ENCODE measurements at places on chromosomes 3 and 15.

GRCh38 chr15:27482287-27482686 lies 511.3 kb downstream of the GABRG3 start:
- DNase-seq, result no peak

DNA sequence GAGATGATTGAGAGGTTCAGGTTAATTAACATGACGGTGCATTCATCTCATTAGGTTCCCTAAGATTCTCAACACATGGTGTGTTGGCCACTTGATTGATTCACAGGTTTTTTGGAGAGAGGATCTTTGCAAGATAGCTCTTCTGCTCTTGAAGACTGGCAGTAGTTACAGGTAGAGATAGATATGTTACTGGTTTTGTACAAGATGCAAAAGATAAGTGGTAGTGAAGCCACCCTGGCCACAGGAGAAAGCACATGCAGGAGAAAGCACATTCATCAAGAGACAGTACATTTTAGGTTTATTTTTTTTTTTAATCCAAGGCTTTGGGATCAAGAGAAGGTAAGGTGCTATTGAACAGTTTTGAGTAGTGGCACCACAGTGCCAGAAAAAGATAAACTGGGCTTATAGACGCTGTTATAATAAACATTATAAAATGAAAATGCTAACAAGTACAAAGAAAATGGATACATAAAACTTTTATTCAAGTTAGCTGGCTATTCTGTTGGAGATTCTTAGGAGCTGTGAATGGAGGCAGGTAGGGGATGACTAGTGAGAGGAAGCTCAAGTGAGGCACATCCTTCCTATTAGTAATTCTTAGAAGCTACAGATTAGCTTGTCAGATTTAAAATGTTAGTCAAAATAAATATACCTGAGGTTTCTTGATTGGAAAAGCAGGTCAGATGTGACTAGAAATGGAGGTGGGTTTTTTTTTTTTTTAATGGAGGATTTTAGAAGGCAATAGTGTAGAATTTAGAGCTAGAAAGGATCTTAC lies 10.8 kb downstream of the SELENOT start:
- DNase-seq, result no peak

GRCh38 chr15:22979238-22980188 lies 655 bp downstream of the CYFIP1 start:
- DNase-seq, result peak; percentile 73

- no peak for DNase-seq
Measured at GRCh38 chr3:89698208-89698830, 590.9 kb downstream of the EPHA3 start.

DNA sequence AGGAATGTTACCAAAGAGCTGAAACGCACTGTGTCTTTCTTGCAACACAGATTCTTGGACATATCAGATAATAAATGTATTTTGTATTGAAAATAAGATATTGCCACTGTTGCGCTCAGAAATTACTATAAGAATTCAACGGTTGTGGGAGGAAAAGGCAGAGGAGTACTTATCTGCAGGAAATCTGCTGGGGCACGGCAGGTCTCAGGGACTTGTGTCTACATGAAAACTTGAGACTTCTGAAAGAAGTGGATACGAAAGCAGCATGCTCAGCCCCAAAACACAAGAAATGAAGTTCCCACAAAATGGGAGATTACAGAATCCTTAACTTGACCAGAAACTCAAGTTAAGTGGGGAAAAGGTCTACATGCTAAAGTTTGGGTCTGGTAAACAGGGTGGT lies 86.5 kb downstream of the IGSF11 start:
- no peak for DNase-seq

DNA sequence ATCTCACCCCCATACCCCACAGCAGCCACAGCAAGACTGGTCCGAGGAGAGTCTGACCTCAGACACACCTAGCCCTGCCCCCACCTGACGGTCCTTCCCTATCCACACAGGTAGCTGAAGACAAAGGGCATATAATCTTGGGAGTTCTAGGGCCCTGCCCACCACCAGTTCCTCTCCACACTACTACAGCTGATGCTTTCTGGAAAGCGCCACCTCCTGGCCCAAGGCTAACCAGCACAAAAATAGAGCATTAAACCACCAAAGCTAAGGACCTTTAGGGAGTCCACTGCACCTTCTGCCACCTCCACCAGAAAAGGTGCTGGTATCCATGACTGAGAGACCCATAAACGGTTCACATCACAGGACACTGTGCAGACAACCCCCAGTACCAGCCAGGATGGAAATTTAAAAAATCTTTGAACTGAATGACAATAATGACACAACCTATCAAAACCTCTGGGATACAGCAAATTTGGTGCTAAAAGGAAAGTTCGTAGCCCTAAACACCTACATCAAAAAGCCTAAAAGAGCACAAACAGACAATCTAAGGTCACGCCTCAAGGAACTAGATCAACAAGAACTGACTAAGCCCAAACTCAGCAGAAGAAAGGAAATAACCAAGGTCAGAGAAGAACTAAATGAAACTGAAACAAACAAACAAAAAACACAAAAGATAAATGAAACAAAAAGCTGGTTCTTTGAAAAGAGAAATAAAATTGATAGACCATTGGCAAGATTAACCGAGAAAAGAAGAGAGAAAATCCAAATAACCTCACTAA lies 122.1 kb upstream of the TPRG1 start:
- DNase-seq, result no peak

DNA sequence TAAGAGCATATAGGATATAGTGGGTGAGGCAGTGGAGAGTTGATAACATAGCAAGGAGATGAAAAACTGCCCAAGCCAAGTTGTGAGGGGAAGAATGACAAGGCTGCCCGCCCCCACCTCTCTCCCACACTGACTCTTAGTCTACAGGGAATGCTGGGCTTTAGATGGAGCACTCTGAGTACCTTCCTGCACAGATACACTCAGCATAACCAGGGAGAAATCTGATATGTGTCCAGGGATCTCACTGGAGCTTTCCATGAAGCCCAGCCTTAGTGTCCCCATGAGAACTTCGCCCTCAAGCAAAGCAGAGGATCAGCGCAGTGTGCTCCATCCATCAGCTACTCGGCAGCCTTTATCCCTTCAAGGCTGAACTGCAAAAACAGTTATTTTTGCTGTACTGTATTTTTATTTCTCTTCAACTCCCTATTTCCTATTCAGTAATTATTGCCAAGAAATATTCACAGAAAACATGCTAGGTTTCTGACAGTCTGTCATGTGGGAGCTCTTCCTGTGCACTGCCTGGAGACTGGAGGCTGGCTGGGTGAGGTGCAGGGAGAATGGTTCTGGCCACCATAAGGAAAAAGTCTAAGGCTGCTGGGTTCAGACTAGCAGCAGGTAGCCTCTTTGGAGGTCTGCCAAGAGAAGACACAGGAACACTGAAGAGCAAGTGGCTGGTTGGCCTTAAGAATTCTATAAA lies 475.2 kb upstream of the PPP2R3A start:
- no peak for DNase-seq

GRCh38 chr15:22895465-22896190 lies 57.2 kb downstream of the NIPA2 start:
- peak; percentile 91 for DNase-seq

DNA sequence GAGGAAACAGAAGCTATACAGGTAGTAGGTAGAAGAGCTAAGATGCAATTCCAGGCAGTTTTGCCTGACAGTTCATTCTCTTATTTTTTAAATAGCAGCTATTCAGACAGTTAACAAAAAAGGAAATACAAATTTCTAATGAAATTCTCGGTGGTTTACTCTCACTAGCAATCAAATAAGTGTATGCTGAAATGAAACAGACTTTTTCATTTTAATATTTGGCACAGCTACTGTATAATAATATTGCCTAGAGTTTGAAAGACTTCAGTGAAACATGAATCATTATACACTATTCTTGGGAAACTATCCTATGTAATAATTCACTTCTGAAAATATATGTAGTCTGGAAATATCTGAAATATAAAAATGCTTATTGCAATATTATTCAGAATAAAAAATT lies 463.2 kb upstream of the AGTR1 start:
- no peak for DNase-seq

DNA sequence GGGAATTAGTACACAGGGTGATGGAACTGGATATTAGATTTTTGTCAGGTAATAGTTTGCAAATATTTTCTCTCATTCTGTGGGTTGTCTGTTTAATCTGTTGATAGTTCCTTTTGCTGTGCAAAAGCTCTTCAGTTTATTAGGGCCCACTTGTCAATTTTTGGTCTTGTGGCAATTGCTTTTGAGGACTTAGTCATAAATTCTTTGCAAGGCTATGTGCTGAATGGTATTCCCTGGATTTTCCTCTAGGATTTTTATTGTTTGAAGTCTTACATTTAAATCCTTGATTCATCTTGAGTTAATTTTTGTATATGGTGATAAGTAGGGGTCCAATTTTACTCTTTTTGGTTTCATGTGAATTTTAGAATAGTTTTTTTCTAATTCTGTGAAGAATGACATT lies 111.3 kb downstream of the ARRDC4 start:
- DNase-seq, result no peak

GRCh38 chr15:66713843-66714508 lies 11.9 kb downstream of the SMAD6 start:
- no peak for DNase-seq

DNA sequence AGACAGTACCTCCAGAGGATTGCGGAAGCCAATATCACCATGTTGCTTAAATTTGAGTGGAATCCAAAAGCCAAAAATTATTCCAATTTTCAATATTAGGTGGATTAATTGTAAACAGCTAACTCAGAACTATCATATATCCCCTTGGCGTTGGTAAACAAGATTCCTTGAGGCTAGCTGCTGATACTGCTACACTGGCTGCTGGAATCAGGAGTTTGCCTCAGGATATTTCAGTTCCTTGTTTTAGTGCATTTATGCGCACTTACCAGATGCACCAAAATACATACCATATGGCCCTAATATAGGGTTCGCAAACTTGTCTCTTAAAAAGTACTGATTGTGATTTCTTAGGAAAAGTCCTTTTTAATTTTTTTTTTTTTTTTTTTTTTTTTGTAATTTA lies 605.2 kb upstream of the NAALADL2 start:
- no peak for DNase-seq

GRCh38 chr15:94259863-94260262 lies 28.5 kb downstream of the MCTP2 start:
- no peak for DNase-seq

- no peak for DNase-seq
Measured at GRCh38 chr15:39083213-39083612, 497.7 kb upstream of the THBS1 start.

- no peak for DNase-seq
Measured at GRCh38 chr15:67189326-67190051, 65.0 kb downstream of the AAGAB start.

- no peak for DNase-seq
Measured at GRCh38 chr3:112741983-112742382, 101.0 kb upstream of the CCDC80 start.

Data from A549 (cell line).